ENCODE measurements at places on chromosomes 2 and 18.
A peak's percentile ranks its signal among the peaks of the same experiment; 100 is the strongest.

GRCh38 chr2:72778410-72778809, 47.4 kb downstream of the EXOC6B start:
- peak; percentile 88 for DNase-seq

DNA sequence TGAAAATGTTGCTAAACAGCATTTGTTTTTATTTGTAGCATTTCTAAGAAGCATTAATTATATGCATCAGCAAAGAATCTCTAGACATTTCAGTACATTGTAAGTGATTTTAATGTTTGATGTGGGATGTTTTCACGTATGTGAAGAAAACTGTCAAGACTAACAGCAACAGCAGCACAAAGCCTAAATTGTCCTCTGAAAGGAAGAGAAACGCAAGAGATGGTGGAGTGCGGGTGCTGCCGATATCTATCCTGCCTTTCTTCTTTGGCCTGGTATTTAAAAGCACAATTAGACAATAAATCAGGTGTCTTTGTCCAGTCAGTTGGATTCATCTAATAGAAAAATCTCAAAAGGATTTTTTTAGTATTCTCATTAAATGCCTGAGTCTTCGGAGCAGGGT, 3.1 kb downstream of the TWIST2 start:
- DNase-seq, result no peak

DNA sequence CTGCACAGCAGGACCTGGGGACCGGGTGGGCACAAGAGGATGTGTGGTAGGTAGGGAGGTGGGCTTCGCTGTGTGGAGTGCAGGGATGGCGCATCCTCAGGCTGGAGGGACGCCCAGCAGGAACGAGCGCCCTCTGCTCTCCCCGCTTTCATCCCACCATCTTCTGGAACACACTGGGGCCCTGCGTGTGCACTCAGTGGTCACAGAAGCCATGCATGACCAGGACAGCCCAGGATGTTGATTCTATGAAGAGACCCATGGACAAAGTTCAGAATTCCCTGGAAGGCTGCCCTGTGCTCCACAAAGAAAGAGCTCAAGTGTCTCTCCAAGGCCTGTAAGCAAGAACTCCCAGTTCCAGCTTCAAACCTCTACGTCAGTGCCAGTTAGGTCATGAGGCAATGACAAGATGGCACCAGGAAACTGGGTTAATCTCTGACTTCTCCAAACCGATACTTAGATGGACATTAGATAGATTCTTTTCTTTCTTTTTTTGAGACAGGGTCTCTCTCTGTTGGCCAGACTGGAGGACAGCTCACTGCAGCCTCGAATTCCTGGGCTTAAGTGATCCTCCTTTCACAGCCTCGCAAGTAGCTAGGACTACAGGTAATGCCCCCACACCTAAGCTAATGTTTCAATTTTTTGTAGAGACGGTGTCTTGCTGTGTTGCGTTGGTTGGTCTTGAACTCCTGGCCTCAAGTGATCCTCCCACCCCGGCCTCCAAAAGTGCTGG, 3.4 kb downstream of the SLC66A2 start:
- no peak for DNase-seq

- DNase-seq, result no peak
These were observed 130.0 kb upstream of the CCDC195 start for GRCh38 chr2:224846161-224846560.

DNA sequence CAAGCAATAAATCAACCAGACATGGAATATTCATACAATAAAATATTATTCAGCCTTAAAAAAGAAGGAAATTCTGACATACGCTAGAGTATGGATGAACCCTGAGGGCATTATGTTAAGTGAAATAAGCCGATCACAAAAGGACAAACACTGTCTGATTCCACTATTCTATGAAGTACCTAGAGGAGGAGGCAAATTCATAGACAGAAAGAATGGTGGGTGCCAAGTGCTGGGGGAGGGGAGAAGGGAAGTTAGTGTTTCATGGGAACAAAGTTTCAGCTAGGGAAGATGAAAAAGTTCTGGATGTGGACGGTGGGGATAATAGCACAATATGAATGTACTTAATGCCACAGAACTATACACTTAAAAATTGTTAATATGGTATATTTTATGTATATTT, 19.8 kb downstream of the SMAD7 start:
- DNase-seq, result no peak

DNA sequence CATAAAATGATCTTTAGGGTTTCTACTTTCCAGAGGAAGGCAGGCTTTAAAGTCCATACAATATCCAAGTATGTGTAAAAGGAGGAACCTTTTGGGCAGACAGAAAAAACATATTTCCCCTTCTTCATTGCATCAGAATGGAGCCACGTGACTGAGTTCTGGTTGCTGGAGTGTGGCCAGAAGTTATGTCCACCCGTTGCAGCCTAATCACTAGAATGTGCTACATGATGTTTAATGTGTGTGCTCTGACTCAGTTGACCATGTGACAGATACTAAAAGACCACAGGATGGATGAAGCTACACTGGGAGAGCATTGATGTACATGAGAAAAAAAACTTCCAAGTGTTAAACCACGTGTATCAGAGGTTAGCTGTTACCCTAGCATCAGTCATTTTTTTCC, 460.9 kb downstream of the RIT2 start:
- peak; percentile 90 for DNase-seq

DNA sequence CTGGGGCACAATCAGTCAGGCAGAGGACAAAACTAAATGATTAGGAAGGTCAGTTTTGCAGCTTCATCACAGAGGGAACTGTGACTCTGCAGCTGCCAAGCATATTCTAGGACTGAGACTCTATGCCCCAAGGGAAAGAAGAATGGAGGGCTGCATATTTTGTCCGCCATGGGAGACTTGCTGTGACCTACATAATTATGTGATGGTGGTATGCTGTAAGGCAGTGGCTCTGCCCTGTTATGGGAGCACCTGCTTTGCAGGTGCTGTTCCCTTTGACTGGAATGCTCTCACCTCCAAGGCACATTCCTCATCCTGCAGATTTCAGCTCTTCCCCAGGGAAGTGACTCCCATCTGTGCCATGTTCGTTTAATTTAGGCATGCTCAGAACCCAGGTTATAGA, 261.9 kb upstream of the EPHA4 start:
- DNase-seq, result no peak

DNA sequence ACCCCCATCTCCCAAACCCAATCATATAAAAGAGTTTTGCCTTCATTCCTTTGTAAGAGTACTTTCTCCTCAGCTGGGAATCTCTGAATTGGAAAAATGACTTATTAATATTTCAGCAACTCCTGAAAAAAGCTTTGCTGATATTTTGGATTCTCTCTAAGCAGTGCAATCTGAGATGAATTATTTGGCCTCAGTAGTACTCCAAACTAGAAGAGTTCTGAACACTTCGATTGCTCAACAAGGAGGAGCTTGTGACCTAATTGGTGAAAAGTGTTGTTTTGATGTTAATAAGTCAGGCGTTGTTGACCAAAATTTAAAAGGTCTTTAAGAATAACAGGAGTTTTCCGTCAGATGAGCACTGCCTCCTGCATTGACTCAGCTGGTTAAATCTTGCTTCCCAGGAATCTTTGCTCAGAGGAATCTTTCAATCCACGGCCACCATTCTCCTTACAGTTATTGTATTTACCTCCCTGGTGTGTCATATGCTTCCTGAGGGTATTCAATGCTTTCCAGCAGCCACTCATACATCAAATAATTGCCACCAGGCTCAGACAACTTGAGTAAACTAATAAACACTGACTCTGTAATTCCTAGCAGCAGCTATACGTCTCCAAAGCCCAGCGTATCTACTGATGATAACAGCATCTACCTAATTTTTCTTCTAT, 24.5 kb upstream of the LIPG start:
- no peak for DNase-seq

DNA sequence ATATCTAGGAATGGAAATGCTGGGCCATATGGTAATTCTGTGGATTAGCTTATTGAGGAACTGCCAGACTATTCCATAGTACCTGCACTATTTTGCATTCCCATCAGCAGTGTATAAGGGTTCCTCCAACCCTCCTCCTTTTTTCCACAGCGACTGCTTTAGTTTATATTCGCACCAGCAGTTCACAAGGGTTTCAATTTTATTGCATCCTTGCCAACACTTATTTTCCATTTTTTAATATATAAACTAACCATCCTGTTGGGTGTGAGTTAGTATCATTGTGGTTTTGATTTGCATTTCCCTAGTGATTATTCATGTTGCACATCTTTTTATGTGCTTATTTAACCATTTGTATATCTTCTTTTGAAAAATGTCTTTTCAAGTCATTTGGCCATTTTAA, 67.0 kb downstream of the NAT8 start:
- no peak for DNase-seq

- no peak for DNase-seq
These were observed 98.4 kb downstream of the PLEKHM3 start for GRCh38 chr2:207926989-207927300.

DNA sequence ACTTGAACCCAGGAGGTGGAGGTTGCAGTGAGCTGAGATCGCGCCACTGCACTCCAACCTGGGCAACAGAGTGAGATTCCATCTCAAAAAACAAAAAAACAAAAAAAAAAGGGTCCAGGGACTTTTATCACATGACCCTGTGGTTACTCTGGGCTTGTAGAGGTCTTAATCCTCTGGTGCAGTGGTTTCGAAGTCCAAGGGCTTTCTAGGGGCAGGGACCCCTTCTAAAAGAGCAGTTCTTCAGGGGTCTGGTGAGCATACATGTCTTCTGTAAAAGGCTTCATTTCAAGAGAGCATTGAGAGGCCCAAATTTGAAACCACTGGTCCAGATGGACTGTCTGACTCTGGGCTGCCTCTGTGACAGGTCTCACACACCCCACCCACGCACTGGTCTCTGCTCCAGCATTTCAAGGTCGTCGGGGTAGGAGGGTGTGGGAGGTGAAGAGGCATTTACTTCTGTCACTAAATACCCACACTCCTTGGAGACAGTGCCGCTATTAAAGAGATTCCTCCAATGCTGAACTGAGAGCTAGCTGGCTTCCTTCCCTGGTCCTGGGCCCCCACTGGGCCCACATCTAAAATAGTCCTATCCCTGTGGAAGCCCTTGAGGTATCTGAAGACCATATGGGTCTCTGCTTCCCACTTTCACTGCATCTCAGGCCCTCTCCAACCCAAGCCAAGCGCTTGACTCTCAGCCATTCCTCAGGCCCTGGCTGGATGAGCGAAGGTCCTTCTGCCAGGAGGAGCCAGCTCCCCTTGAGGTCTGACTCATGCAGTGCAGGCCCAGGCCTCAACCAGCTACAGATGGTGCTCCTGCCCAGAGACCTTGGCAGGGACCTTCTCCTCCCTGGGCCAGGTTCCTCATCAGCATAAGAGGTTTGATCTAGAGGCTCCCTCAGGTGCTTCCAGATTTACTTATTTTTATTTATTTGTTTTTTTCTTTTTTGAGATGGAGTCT, 44.8 kb downstream of the PAX8 start:
- DNase-seq, result peak; percentile 60

GRCh38 chr2:214477305-214477704, 66.5 kb downstream of the VWC2L start:
- DNase-seq, result no peak

DNA sequence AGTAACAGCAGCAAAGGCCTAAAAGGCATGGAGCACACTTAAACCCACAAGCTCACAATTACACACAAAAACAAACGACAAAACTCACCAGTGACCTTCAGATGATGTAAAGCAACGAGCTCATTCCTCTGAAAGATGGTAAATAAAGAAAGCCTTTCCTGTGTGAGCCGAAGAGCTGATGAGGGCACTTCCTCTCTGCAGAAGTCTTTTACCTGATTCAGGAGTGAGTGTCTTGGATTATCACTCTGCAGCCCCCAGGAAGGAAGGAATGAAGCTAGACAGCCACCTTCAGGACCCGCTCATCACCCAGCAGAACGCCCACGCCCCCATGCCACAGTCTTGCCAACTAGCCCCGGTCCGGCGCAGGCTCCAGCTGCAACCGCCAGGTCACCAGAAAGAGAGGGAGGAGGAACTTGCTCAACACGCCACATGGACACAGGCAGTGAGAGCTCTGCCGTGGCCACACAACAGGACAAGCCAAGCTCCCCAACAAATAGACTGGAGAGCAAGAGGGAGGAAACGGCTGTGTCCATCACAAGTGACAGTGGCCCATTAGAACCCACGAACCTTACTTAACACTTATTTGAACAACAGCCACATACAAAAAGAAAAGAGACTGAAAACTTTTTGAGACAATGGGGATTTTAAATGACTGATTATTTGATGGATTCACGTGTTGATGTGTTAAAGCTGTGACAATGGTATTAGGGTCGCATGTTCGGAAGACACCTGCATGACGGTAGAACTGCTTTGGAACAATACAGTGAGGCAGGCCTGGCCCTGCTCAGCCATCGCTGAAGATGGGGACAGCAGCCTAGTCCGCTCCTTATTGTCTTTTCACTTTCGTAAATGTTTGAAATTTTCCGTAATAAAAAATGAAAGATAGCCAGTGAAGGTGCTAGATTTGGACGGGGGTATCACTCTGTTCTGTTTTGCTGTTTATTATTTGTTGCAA, 127.3 kb downstream of the HDAC4 start:
- no peak for DNase-seq

DNA sequence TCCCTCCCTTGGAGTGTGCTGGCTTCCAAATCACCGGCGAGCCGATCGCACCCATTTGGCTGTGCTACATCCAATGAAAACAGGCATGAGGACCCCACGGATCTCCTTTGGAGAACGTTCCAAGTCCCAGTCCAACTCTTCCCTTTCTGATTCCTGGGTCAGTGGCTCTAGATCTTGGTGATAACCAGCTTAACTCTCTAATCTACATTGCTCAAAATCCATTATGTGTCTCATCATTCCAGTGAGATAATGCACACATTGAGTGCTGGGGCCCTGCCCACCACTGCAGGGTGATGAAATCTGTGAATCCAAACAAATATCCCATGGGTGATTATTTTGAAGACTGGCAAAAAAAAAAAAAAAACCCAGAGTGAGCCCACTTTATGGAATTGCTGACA, 232.7 kb upstream of the COPS8 start:
- DNase-seq, result no peak

DNA sequence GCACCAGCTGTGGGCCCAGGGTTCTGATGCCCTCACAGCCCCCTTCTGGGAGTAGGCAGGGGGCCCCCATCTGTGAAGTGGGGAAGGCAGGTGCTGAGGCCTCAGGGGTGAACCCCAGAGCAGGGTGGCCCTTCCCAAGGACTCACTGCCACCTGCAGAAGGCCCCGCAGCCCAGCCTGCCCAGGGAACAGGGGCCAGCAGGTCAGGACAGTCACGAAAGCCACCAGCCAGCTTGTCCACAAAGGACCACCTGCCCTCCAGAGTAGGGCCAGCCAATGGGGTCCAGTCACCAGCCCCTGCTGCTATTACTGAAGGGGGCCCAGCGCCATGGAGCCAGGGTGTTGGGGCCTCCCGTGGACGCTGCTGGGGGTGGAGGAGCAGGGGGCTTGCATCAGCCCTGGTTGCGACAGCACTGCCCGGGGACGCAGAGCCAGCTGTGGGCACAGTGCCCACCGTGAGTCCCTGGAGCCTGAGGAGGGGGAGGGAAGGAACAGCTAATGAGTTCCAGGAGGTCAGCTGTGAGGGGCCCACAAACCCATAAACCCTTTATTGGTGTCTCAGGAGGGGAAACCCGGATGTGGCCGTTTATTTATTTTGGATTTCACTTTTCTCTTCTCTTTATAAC, 11.5 kb upstream of the SNED1 start:
- DNase-seq, result no peak

GRCh38 chr2:121140734-121141133, 144.3 kb downstream of the TFCP2L1 start:
- peak; percentile 77 for DNase-seq

- DNase-seq, result no peak
These were observed 466.0 kb downstream of the PTH2R start for GRCh38 chr2:208872591-208872990.

- no peak for DNase-seq
These were observed 122.8 kb upstream of the LGALSL start for GRCh38 chr2:64331114-64331645.

Data from kidney tubule cell (primary cell).